ENCODE measurements at places on chromosomes 3 and 15.

- DNase-seq: no peak
Measured at GRCh38 chr15:99961011-99961441, 227.8 kb upstream of the LYSMD4 start.

DNA sequence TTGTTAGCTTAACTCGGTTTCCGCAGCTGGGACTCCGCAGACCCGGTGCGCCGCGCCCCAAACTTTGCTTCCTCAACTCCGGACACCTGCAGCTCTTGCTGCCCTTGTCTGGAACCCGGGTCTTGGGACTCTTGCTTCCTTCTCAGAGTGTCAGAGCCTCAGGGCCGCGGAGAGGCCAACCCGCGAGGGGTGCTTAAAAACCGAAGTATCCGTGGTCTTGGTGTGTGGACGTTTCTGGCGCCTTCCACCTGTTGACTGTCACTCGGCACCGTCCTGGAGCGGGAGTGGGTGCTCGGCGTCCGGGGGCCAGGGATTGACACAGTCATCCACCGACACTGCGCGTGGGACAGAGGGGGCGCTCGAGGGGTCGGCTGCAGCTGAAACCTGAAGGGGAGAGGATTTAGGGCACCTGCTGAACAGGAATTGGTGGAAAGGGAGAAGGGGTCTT is 386 bp downstream of the SQOR start:
- DNase-seq: peak; percentile 51

DNA sequence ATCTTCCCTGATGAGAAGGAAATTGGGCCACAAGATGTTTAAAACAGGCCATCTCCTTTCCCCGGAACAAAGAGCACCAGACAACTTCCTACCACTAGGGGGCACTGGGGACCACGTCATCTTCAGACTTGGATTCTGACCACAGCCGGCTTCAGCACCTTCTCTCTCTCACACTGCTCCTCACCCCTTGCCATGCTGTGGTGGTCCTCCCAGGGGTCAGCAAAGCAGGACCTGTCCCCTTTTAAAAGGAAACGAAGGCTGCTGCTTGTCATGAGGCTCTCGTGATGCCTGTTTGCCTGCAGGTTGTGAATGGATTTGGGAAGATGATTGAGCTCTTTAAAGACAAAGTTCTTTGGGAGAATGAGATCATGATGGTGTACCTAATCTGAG is 16.2 kb downstream of the RFT1 start:
- DNase-seq: peak; percentile 55

GRCh38 chr3:194939949-194940770 is 254.5 kb downstream of the FAM43A start:
- no peak for DNase-seq

GRCh38 chr15:38320866-38321265 is 68.2 kb downstream of the SPRED1 start:
- DNase-seq: no peak

- no peak for DNase-seq
Measured at GRCh38 chr15:31373096-31373865, 46.6 kb downstream of the KLF13 start.

GRCh38 chr15:79418693-79419279 is 13.3 kb upstream of the MINAR1 start:
- DNase-seq: no peak

DNA sequence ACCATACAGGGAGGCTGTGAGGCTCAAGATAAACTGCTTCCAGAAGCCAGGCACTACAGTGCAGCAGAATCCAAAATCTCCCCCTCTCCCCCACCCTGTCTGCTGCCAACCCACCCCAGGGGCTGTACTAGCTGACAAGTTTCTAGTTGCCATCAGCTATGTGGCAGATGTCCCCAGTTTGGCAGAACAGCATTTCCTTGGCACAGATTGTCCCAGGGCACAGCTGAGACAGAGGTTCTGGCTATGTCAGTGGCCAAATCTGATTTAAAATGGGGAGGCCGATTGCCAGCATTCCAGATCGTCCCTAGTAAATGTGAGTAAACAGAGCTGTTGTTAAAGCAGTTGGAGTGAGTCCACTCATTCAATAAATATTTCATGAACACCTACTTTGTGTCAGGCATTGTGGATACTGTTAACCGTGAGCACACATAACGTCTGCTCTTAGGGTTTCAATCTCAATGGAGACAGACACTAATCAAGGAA is 28.0 kb upstream of the CCDC174 start:
- DNase-seq: no peak

DNA sequence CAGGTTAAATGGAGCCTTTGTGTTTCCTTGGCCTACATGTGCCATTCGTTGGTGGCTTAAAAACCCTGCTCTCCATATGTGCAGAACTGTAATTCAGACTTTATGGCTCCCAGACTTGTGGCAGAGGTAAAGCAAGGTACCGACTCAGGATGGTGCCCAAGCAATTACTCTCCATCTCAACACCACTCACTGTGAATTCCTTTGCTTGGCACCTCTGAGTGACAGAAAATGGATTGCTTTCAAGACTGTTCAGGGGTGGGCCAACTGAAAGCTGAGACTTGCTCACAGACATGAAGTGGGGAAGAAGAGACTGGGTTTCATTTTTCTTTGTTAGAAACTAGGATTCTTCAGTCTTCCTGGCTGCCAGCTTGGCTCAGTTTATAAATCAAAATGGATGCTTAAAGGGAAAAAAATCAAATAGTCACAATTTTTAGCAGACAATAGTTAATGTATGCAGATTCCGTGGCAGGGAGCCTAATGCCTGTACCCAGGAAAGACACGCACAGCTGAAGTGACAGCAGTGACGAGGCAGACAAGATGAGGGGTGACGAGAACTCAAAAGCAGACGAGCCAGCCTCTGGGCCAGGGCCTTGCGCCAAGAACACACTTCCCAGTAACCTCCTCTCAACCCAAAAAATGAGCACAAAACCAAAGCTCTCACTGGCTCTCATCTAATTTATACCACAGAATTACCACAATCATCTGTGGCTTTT is 207.9 kb upstream of the SLC2A2 start:
- no peak for DNase-seq

- no peak for DNase-seq
Measured at GRCh38 chr15:31081588-31082250, 19.8 kb downstream of the TRPM1 start.

DNA sequence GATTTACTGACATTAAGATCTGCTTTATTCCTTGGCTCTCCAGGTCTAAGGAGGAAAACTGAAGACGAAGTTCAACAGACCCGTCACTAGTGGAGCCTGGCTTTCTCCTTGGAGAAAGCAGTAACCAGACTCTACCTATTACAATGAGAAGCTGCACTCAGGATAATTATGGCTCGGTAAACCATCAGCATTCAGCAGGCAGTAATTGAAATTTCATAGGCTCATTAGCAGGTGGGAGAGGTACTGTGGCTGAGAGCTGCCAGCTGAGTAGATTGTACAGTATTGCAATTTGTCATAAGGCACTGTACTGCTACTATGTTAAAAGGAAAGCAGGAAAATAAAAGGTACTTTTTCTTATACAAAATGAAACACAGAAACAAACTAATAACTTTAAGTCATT is 51.2 kb downstream of the CHAC1 start:
- DNase-seq: no peak

GRCh38 chr3:176362191-176362731 is 835.0 kb downstream of the TBL1XR1 start:
- no peak for DNase-seq

DNA sequence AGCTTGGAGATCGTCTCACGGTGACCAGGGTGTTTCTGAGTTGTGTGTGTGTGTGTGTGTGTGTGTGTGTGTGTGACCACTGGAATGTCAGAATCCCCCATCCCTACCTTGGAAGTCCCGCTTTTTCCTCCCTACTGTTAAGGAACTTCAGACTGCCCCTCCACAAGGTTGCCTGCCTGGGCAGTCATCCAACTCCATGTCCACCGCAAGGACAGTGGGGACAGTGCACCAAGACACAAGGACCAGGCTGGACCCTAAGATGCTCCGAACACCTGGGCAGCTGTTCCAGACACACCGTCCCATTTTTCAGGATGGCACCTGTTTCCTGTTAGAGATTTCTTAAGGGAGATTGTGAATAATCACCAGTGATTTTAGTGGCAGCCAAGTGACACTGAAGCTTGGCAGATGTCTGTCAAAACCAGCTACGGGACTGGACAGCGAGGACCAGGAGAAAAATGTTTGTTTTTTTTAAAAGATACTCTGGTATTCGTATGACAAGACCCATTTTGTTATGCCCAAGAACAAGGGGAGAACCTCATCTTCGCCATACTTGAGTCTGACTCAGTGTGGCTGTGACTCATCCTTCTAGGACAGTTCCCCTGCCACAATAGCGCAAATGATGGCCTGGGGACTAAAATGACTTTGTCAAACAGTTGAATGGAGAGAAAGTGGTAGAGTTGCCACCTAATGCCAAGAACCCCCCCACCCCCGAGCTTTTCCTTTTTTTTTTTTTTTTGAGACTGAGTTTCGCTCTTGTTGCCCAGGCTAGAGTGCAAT is 15.5 kb downstream of the PAQR9 start:
- DNase-seq: no peak

DNA sequence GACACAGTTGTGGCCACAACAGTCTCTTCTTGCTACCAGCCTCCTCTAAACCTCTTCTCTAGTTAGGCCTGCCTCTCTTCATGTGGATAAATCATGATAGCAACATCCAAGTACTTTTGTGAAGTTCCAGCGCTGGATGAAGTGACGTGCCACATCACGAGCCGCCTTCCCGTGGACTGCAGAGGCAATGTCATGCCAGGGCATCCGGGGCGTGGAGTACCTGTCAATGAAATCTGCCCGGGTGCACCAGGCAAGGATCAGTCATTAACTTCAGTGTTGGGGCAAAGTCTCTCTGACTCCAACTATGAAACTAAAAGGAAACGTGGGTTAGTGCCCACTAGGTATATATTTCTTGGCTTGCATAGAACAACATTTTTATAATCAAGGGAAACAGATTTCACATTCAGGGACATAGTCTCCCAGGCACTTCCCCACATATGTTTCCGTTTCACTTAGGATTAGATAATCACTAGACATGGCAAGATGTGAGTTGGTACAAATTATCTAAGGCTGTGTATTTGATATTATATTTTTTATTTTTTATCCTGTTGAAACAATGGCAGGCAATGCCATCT is 133.6 kb downstream of the PLD1 start:
- no peak for DNase-seq

DNA sequence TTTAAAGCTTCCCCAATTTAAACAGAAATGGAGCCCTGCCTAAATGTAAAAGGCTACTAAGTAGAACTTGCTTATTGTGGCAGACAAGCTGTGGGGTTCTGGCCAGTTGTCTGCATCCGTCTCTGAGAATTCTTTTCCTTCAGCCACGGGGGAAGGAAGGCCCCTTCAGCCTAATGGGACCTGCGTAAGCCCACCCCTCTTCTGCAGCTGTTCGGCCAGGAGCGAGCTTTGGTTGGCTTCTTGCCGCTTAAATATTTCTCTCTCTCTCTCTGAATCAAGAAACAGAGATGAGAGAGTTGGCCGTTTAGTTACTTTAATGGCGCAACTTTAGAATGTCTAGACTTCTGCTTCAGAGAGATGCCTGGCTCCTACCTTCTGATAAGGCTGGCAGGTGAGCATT is 151.7 kb upstream of the PROK2 start:
- DNase-seq: no peak

- no peak for DNase-seq
Measured at GRCh38 chr3:11245827-11246662, 26.2 kb upstream of the ATG7 start.

- no peak for DNase-seq
Measured at GRCh38 chr3:42683875-42684598, 1.3 kb upstream of the KLHL40 start.

Measured in T-helper 17 cell (primary cell).